Stimulated activated CD8-positive, alpha-beta memory T cell treated with anti-CD3 and anti-CD28 coated beads, Interleukin-12 subunit alpha, Interleukin-12 subunit beta, amount 100 ng/mL, for 1 hour (primary cell): ENCODE measurements at places on chromosomes 5 and 9.

- no peak for DNase-seq
These were observed 38.5 kb downstream of the TTC1 start for GRCh38 chr5:160047423-160047822.

GRCh38 chr9:70134360-70134759 lies 90.7 kb downstream of the MAMDC2 start:
- no peak for DNase-seq

- no peak for DNase-seq
These were observed 7.3 kb downstream of the PCDH1 start for GRCh38 chr5:141870871-141871270.

DNA sequence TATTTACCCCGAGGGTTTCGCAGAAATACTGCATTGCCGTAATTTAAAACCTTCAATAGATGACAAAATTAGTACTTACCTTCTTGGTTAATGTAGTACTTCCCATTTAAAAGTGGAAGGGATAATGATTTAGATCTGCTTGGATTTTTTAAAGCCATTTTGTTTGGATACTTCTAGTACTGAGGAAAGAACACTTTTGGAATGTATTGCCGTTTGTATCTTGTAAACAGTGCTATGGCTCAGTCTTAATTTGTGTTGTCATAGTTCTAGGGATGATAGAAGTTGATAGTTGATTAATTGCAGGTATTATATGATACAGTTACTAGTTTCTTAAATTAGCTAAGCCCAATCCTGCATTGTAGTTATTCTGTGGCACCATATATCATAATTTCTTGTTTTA lies 33.1 kb downstream of the TNPO1 start:
- DNase-seq: no peak

DNA sequence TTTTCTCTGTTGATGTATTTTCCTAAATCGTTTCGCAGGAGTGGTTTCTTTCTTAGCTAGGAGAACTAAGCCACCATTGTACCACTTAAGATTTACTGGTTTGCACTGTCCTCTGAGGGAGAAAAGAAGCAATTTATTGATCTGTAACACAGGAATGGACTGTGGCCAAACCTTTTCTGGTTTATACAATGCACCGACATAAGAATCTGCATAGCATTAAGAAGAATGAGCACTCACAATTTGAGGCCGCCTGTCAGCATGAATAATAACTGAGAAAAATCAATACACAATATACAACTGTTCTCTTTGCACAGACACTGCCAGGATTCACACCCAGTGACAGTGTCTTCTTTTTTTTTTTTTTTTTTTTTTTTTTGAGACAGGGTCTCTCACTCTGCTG lies 168.6 kb upstream of the DMRT1 start:
- no peak for DNase-seq

DNA sequence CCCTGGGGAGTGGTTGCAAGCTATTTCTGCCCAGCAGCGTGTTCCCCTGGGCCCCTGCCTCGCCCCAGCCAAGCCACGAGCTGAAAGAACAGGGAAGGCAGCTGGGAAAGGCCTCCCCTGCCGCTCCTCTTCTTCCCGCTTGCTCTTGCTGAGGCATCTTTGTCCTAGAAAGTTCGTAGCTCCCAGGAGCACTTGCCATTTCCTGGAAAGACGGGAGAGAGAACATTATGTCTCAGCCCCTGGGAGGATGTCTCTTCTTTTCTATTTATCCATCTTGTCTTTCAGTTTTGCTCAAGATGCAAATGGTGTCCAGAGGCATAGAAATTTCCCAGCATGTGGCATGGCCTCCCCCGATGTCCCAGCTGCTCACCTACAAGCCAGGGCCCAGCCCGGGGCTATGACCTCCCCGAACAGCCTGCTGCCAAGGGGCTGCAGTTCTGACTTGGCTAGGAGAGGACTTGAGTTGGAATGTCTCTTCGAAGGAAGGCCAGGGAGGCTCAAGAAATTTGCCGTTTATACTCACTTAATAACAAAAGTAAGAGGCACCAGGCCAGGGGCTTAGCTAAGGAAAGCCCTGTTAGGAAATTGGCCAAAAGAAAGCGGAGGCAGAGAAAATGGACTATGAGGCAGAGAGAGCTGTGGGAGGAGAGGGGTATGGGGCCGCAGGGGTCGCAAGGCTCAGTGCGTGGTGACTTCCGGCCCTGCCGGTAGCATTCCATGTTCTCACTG lies 87.3 kb downstream of the LIFR start:
- DNase-seq: no peak

DNA sequence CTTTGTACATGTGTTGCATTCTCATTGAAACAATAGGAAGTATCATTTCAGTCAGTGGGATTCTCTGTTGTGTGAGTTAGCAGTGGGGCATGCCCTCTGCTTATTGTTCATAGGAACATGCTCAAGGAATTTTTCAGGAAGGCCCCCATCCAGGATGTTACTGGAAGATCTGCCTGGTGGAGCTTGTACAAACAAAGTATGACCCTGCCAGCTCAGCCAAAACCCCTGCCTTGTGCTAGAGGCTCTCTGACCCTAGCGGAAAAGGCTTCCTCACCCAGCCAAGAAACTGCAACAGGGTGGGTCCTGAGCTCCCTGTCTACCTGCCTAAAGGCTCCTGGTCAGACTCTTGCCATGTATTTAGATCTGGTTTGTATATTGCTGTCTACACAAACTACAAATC lies 43.2 kb downstream of the MRRF start:
- DNase-seq: no peak

DNA sequence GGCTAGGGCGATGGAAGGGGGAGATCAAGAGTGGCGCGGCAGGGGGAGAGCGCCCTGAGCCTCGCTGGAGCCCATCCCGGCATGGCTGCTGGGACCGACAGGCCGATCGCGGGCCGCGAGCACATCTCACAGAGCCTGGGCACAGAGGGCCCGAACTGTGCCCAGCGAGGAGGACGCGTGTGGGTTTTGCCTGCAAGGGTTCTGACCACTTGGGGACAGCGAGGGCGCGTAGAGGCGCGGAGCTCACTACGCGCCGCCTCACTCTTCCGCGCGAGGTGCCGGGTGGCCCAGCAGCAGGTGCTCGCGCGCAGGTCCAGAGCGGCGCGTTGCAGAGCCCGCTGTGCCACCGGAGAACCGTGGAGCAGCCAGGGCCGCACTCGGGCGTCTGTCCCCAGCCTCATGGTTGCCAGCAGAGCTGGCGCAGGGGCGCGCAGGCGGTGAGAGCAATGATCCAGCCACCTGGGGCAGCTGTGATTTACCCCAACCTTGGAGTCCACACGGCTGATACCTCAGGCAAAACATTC lies 16.3 kb upstream of the PITX1 start:
- no peak for DNase-seq

- DNase-seq: peak; percentile 53
These were observed 41.1 kb downstream of the GALNT12 start for GRCh38 chr9:98848450-98849149.

DNA sequence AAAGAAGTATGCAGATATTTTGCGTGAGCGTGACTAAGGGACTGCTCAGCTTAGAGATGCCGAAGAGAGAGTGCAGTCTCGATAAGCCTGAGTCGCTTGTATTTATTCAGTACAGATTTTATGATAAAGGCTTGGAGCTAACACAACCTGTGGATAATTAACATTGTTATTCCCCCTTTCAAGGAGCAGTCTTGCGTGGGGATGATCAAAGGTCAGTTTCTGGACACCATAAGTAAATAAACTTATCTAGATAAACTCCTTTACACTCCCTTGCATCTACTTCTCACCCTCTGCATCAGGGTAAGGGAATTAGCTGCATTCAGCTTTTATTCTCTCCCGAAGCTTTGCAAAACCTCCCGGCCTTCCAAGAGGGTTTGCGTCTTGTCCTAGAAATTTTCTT lies 357.8 kb upstream of the ST8SIA4 start:
- DNase-seq: no peak

DNA sequence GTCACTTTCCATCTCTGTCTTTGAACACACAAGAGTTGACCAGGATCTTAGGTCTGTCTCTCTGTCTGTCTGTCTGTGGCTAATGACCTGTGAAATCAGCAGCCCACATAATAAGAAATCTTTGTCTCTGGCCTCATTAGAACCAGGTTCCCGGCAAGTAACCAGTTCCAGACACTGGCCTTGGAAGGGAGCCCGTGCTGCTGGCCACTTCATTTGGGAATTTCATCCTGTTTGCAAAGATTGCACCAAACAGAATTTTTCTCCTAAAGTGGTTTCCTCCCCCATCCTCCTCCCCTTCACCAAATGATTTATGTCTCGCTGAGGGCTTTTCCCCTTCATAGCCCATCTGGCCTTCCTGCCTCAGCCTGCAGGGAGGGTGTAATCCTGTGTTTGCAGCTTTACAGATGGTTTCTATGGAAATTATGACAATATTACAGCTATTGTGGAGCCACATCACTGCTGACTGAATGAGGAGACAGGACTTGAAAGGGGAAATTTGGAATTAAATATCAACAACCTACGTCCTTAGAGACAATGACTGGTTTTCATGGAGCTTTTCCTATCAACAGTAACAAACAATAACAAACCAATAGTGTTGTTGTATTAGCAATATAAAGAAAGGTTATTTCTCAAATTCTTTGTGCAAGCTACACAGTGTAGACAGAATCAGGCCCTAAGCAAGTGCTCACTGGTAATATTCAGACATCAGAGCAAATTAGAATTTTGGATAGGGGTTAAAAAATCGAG lies 25.7 kb downstream of the DPYSL3 start:
- DNase-seq: no peak

GRCh38 chr9:136858452-136858843 lies 6.3 kb downstream of the MAMDC4 start:
- no peak for DNase-seq

GRCh38 chr9:83474631-83475030 lies 63.6 kb downstream of the FRMD3 start:
- no peak for DNase-seq

DNA sequence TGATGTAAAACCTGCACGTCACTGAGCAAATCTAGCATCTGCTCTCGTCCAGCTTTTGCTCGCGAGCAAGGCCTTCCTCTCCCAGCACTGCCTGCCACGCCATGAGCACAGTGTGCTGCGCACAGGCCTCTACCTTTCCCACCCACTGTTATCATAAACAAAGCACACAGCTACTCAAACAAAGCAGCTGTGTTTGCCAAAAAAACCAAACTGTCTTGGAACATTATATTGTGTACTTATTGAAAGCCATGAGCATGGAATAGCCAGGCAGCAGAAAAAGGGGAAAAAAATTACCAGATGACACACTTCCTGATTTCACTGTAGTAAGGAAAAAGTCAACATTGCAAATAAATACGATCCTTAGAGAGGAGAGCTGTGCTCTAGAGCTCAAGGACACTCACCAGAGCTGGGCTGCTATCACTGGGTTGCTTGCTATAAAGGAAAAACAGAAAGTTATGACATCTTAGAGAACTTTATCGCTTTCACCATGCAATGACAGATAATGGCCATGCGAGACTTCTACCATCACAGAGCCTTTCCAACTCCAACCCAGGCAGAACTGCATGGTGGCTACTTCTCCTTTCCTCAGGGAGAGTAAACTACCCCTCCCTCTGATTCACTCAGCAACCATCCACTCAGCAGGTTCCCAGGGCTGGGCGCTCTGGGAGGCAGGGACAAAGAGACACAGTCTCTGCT lies 69.6 kb downstream of the EPB41L4B start:
- no peak for DNase-seq

- DNase-seq: no peak
These were observed 315.5 kb upstream of the RGMB start for GRCh38 chr5:98458004-98458403.

DNA sequence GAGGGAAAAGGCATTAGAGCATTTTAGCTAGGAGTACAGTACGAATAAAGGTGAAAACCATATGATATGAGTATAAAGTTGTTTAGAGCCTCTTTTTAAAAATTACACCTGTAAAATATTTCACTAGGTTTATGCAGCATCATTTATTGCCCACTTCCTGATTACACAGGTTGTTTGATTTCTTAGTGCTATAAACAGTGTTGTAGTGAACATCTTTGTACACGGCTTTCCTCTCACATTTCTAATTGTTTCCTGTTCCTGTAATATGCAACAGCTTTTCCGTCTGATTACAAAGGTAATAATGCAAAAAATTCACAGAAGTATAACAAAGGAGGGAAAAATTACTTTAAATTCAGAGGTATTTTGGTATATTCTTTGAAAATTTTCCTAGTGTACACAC lies 13.0 kb downstream of the STOM start:
- no peak for DNase-seq

- no peak for DNase-seq
These were observed 106.0 kb downstream of the MEGF10 start for GRCh38 chr5:127396490-127397155.

DNA sequence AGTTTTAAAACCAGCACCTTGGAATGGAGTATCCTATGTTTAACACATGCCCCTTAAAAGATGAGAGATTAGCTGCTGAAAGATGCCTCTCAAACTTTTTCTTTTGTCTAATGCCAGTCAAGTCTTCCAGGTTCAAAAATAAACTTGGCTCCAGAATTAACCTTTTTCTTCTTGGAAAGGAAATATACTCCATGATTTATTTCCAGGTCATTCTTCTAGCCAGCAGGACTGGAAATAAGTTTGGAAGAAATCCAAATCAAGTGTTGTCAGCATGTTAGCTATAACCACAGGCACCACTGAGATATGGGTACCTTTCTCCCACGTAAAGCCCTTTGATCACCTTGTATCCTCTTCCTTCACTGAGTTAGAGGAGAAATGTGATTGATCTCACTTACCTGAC lies 56.1 kb downstream of the NLN start:
- DNase-seq: no peak

GRCh38 chr5:53479590-53480415 lies 626 bp upstream of the FST start:
- no peak for DNase-seq

- DNase-seq: no peak
These were observed 237.2 kb downstream of the TRPM3 start for GRCh38 chr9:70883963-70884793.

GRCh38 chr9:96486386-96487028 lies 36.5 kb downstream of the HABP4 start:
- no peak for DNase-seq

DNA sequence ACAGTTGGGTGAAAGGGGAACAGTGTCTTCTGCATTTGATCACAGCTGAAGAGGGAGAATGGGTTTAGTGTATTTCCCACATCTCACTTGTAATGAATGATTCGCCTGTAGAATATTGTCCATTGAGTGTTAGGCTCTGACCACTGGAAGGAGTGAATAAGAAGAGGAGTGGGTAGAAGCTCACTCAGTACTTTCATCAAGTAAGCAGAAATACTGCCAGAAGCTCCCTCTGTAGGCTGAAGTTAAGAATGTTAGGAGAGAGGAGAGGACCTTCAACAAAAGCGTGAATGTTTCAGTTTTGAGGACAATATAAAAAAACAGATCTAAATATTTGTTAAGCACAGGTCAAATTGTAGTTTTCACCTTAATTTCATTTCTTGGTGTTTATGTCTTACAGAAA lies 27.5 kb downstream of the FSD1L start:
- DNase-seq: no peak

- DNase-seq: no peak
These were observed 9.9 kb downstream of the PLK2 start for GRCh38 chr5:58450018-58450417.

DNA sequence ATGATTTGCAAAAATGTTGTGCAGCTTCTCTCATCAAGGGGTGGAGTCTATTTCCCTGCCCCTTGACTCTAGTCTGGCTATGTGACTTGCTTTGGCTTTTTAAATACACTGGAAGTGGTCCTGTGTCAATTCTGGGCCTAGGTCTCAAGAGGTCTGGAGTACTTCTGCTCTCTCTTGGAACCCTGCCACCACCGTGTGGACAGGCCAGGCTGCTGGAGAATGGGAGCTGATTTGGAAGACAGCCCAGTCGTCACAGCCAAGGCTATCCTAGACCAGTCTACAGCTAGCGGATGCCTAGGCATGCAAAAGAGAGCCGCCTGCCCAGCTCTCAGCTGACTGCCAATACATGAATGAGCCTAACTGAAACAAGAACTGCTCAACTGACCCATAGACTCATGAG lies 56.7 kb upstream of the CLINT1 start:
- no peak for DNase-seq

GRCh38 chr5:58735637-58736036 lies 152.8 kb downstream of the RAB3C start:
- DNase-seq: no peak
